ENCODE measurements at places on chromosomes 3 and 15.

GRCh38 chr3:110583373-110583935, 488.2 kb upstream of the NECTIN3 start:
- DNase-seq, result no peak

DNA sequence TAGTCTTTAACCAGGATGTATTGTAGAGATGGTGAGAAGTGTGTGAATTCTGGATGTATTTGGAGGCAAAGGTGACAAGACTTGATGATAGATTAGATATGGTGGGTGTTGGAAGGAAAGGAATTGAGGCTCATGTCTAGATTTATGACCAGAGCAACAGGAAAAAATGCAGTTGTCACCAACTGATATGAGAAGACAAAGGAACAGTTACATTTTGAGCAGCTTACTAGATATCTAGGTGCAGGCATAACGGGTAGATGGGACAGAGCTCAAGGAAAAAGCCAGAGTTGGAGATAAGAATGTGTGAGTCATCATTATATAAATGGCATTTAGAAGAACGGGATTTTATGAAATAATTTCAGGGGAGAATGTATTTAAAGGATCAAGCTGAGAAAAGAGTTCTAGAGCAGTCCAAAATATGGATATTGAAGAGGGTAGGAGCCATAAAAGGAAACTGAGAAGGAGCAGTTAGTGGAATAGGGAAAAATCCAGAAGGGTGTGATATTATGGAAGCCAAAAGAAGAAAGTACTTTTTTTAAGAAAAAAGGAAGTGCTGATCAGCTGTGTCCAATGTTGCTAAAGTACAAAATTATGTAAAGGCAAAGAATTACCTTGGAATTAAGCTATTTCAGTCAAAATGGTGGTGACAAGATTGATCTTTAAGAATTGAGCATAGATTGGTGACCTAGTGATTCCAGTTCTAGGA, 262.5 kb downstream of the CGGBP1 start:
- DNase-seq, result no peak

DNA sequence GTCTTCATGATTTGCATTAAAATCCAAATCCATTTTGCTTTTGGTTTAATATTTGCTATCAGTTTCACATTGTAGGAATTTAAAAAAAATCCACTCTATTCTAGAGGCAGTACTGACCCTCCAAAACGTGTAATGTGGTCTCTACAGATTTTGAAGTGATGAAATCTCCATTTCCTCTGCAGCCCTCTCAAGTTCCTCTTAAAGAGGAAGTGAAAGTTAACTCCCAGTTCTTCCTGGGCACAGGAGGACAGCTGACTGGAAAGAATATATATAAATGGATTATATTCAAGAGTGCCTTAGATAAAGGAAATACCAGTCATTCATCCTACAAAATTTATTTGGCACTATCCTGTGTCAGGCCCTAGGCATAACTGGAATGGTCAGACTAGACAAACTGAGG, 83.5 kb upstream of the PLCL2 start:
- no peak for DNase-seq

GRCh38 chr3:138016065-138016464, 6.1 kb downstream of the CLDN18 start:
- DNase-seq, result no peak

GRCh38 chr3:25830373-25831280, 40.7 kb downstream of the OXSM start:
- peak; percentile 44 for DNase-seq

GRCh38 chr3:154169796-154170110, 48.6 kb downstream of the ARHGEF26 start:
- no peak for DNase-seq
